ENCODE measurements at places on chromosomes 5 and 9. TPM values are rescaled to one million over a fixed set of nuclear protein-coding genes. Genes with fewer than 3 reads are reported as not detected.

Gene DBN1
- 152 TPM for total RNA-seq

Gene GRM6
- total RNA-seq, result not detected

Gene LVRN
- total RNA-seq, result 1.3 TPM

Gene LCN9
- total RNA-seq, result not detected

Gene NDFIP1
- 30.5 TPM for total RNA-seq

Gene PSD2
- not detected for total RNA-seq

Gene SNX2
- 71.5 TPM for total RNA-seq

Gene PCDHGA8
- 0.97 TPM for total RNA-seq

Gene SLC24A2
- total RNA-seq, result not detected

Gene TRAPPC13
- total RNA-seq, result 18.8 TPM

Gene ZDHHC11B
- total RNA-seq, result not detected

Gene C8G
- not detected for total RNA-seq

Gene INVS
- 32.1 TPM for total RNA-seq

Gene GADD45G
- 0.65 TPM for total RNA-seq

Gene BSPRY
- total RNA-seq, result not detected

Gene SLC35D2
- 17.2 TPM for total RNA-seq

Gene C5orf52
- not detected for total RNA-seq

Gene TNFSF8
- total RNA-seq, result not detected

Gene REEP5
- total RNA-seq, result 44.5 TPM

Gene GABBR2
- total RNA-seq, result 0.61 TPM

Gene CDX1
- not detected for total RNA-seq

Gene CYLC2
- total RNA-seq, result not detected

Gene BHMT
- not detected for total RNA-seq

Gene ANKRD55
- 0.46 TPM for total RNA-seq

Gene POU4F3
- total RNA-seq, result under 0.01 TPM

Gene SPINK13
- total RNA-seq, result not detected

Measured in epithelial cell of umbilical artery (primary cell).